ENCODE measurements at places on chromosomes 5 and 9.

DNA sequence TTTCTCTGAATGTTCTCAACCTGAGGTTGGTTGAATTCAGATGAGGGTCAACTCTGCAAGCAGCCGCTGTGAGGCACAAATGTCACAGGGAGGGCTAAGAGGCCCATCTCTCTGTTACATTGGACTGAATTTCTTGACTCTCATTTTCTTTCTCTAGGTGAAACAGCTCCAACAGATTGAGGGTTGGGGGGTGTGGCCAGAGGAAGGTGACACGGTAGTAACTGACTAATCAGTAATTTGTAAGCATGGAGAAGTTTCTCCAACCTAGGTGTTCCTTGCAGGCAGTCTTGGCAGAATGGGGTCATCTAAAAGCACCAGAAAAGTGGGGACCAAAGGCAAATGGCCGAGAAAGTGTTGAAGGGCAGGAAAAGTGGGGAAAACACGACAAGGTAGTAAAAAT lies 16.8 kb downstream of the CCT5 start:
- no peak for DNase-seq

- DNase-seq: no peak
Observed at GRCh38 chr9:133029994-133030316, 842 bp upstream of the GTF3C5 start.

DNA sequence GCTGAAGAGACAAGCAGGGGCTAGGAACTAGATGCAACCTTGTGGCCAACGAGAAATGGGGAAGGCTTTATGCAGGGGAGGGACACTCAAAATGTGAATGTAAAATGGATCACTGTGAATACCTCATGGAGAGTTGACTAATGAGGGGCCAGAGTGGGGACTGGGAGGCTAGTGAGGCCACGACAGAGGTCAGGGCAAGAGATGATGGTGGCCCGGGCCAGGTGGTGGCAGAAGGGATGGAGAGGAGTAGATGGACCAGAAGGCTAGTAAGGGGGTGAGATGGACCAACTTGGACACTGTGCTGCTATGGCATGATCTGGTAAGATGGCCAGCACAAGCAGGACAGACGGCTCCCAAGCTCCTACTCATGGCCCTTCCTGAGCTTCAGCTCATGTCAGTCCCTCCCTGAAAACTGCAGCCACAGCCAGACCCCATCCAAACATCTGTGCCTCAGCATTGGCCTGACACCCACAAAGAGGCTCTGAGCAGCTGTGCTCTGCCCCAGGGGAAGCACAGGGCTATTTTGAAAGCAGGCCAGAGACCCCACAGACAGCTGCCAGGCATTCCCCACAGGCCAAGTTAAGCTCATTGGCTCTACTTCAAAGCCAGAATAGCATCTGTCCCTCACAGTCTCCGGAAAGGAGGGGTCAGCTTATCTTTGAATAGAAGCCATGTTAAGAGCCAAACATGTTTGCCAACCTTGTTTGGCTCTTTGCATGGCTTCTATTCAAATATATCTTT lies 22.1 kb downstream of the P4HA2 start:
- peak; percentile 62 for DNase-seq

DNA sequence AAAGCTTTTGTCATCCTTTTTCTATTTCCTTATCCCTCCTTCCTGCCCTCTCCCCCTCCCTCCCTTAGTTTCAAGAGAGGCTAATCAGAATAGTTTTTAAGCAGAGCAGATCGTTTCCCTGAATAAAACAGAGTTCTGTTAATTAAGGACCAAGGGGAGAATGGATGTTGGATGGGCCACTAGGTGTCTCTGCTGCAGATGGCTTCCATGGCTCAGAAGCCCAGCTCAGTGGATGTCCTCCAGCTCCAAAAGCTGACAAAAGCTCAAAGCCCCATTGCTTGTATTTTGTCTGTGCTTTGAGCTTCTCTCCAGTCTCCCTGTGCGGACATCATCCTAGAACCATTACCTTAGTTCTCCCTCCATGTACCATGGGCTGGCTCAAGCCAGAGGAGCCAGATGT lies 21.0 kb upstream of the NPR3 start:
- DNase-seq: no peak

- DNase-seq: no peak
Observed at GRCh38 chr5:131366428-131366827, 102.6 kb downstream of the CDC42SE2 start.

DNA sequence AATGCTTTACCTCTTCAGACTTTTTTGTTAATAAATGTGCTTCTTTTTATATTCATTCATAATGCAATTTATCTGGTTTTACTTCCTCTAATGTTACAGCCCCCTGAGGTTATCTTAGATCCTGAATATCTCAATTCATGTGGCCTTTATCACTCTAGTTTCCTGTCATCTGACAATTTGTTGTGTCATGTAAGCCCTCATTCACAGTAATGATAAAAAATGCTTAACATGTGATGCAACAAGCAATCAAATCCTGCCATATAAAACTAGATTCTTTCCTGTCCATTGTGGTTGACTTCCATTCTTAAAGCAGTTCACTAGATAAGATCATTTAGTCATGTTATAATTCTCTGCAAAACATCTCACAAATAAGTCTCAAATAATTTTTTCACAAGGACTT lies 991.2 kb upstream of the ACO1 start:
- no peak for DNase-seq

GRCh38 chr9:5922192-5922591 lies 31.5 kb downstream of the MLANA start:
- DNase-seq: no peak

DNA sequence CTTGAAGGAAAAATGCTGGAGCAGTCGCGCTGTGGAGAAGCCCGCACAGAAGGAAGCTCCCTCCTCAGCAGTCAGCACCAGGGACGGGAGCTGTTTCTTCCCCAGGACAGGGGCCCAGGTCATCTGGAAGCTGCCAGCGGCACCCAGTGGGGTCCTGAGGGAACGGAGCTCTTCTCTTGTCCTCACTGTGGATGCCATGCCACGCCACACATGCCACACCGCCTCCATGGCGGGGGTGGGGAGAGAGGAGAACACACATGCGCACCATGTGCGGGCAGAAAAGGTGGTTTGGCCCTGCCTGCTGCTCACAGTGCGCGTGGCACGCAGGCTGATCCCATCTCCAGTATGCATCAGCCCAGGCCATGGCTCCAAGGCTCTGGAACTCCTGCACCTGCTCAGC lies 41.7 kb upstream of the ZNF354B start:
- no peak for DNase-seq

DNA sequence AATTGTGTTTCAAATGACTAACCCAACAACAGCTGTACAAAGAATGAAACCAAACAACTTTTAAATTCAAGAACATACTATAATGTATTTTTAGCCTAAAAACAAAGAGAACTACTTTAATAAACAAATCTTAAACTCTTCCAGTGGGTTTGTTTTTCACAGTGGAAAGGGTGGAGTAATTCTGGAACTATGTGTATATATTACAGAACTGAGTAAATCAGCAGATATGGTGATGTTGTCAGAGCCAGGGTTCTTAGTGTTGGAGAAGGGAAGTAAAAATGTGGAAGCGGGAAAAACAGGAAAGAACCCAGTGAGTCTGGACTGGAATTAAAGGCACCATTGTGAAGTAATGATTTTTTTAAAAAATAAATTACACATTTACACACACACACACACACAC lies 144.9 kb downstream of the CDK5RAP2 start:
- no peak for DNase-seq

DNA sequence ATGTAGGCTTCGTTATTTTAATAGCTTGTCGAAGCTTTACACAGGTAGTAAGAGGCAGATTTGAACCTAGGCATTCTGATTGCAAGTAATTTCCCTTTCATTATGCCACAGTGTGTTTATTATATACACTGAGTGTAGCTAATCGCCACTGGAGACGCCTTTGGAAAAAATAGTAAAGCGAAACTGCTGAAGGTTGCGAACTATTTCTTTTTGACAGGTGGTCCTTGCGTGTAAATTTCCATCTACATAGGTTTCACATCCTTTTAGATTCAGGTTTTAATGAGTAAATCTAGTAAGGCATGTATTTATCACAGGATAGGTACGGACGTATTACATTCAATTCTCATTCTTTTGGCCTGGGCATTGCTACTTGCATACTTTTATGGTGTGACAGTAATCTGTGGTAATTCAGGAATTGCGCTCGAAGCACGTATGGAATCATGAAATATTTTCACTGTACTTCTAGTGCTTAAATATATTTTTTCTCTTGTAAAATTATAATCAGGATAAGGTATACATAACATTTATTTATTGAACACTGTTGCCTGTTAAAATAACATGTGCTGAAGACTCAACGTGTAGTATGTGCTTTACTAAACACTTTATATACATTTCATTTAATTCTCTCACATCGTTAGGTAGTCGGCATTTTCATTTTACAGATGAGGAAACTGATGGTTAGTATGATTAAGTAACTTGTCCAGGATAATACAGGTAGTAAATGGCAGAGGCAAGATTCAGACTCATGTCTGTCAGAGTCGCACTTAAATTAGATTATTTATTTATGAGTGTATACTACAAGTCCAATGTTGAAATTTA lies 1.8 kb downstream of the MARCHF6 start:
- DNase-seq: no peak

DNA sequence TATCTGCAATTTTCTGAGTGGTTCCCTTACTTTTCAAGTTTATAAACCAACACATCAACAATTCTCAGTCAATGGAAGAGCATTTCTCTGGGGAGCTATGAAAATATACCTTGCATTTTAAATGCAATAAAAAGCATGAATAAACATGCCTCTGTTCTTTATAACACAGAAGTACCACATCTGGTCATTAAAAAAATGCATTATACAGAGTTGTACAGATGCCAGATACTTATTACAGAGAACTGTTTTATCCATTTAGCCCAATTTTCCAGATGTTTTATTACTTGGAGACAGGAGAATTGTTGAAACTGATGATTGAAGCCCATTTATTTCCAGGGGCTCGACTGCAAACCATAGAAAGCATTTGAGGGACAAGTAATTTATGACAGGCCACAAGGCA lies 19.2 kb upstream of the HEXB start:
- DNase-seq: no peak

- DNase-seq: peak; percentile 48
Observed at GRCh38 chr5:92518318-92518904, 1062.6 kb downstream of the NR2F1-AS1 start.

DNA sequence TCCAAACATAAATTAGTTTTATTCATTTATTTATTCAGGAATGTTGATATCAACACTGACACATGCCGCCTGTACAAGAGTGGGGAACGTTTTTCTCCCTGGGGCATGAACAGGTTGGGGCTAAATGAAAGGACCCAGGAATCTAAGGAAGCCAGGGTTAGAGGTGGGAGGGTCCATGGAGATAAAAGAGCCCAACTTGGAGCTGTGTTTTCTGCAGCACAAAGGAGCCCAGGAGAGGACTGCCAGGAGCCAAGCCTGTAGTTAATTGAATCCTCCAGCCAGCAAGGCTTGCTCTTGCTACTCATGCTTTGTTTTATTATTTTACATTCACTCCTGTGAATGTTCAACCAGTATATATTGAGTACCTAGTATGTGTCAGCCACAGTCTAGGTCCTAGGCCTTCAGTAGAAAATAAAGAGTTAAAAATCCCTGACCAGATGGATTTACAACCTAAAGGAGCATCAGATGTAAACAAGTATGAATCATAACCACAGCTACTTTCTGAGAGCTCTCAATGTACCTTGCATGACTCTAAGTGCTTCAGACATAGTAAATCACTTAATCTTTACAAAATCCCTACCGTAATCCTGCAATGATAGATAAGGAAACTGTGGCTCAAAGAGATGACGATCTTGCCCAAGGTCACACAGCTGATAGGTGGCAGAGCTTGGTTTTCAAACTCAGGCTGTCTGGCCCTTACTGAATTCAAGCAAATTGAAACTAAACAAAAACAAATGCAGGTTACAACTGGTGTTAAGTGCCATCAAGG lies 69.8 kb downstream of the ASTN2 start:
- DNase-seq: no peak

DNA sequence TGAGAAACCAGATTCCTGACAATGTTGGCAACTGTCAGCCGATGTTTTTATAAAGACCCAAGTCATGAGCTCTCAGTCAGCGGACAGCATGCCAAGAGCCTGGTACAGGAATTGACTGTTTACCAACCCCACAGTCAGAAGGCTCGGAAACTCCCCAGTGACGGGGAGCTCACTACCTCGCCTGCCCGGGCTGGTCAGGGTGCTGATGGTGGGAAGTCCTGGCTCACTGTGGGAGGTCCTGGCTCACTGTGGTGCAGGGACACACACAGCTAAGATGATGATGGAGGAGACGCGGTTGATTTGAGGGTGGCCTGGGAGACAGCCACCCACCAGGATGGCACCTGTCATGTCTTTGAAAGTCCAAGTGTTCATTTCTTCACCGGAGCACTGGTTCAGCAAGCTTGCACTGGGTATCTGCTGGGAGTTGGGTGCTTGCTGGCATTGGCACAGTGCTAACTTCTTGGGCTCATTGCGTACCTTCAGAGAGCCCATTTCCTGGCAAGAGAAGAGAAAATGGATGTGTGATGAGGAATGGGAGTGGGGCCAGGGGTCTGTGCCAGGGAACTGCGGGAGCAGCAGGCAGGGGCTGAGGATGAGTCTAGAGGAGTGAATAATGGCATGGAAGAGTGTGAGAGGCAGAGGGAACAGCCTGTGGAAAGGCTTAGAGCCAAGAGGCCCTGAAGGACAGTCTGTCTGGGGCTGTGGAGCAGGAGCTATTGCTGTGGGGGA lies 15.3 kb downstream of the ASS1 start:
- no peak for DNase-seq

DNA sequence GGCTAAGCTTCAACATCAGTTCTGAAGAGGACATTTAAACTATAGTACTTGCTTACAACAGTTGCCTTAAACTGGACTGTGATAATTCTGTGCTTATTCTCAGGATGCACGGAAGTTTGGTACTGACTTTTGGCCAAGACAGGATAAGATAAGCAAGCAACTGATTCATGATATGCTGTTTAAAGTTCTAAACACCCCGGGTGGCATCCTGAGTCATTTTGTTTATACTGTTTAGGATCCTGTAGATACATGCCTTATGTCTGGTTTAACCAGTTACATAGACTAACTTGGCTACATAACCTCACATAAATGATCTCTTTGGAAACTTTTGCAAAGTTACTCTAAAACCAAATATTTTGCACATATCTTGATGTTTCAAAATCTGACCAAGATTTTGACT lies 95.9 kb downstream of the CDH9 start:
- DNase-seq: no peak

- DNase-seq: no peak
Observed at GRCh38 chr9:126773004-126773607, 31.7 kb upstream of the ZBTB43 start.

- no peak for DNase-seq
Observed at GRCh38 chr5:36957953-36958537, 81.5 kb downstream of the NIPBL start.

Data from GM20000 (cell line).